ENCODE measurements at places on chromosomes 4 and X.
A peak's percentile ranks its signal among the peaks of the same experiment; 100 is the strongest.

GRCh38 chrX:51614353-51615012 lies 4.2 kb downstream of the CENPVL3 start:
- no peak for DNase-seq

GRCh38 chr4:56654238-56654632 lies 26.9 kb downstream of the HOPX start:
- DNase-seq = peak; percentile 19

DNA sequence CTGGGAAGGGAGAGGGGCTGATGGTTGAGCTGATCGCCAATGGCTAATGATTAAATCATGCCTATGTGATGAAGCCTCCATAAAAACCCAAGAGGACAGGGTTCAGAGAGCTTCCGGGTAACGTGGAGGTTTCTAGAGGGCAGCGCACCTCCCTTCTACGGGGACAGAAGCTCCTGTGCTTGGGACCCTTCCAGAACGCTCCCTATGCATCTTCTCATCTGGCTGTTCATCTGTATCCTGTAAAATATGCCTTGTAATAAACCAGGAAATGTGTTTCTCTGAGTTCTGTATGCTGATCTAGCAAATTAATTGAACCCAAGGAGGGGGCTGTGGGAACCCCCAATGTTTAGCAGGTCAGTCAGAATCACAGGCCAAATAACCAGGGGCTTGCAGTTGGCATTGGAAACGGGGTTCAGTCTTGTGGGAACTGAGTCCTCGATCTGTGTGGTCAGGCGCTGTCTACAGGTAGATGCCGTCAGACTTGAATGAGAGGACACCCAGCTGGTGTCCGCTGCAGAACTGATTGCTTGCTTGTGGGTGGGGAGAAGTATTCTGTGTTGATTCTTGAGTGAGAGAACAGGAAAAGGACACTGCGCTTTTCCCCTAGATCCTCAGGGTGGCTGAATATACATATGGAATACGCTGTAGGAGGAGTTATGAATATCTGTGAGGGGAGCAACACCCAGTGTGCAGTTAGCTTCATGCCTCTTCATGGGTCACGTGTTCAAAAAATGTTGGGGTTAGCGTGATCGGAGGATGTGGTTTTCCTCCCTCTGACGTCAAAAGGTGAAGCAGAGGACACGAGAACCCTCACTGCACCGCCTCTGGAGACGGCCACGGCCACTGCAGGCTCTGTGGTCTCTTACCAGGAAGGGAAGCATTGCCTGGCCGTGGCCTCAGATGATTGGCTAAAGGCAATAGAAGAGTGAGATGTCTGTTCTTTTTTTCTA lies 29.2 kb downstream of the HTT-AS start:
- no peak for DNase-seq

DNA sequence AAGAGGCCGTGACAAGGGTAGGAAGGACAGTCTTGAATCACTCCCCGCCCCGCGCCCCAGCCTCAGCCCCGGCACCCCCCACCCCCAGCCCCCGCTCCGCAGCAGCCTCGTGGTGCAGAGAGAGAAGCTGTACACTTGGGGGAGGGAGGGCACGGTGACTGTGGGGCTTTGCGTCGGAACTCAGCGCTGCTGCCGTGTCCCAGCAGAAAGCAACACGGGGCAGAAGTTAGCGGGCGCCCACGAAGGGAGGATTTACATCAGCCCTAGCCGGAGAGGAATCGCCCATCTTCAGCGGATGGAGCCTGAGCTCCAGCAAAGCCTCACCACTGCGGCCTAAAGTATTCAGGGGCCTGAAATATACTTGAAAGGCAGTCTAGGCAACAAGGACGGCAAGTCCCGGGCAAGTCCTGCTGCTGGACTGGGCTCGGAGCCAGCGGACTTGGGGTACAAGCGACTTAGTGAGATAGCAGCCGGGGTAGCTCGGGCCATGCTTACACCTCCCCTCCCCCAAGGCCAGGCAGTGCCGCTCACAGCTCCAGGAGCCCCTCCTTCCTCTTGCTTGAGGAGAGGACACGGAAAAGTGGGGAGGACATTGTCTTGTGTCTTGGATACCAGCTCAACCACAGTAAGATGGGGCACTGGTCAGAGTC lies 18.5 kb upstream of the OPN1LW start:
- no peak for DNase-seq

DNA sequence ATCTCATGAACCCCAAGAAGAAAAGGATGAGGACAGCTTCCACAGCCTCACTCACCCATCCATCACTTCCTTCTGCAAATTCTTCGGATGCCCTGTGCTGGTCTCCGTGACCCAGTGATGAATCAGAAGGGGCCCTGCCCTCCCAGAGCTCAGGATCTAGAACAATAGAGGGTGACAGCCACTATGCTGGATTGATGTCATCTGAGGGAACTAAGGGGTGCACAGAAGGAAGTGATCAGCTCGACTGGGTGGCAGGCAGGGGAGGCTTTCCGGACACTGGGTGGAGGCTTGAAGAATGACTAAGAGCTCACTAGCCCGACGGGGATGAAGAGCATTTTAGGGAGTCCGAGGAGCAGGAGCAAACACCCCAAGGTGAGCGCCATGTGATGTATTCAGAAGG lies 1.4 kb upstream of the ZNF185 start:
- DNase-seq = no peak

DNA sequence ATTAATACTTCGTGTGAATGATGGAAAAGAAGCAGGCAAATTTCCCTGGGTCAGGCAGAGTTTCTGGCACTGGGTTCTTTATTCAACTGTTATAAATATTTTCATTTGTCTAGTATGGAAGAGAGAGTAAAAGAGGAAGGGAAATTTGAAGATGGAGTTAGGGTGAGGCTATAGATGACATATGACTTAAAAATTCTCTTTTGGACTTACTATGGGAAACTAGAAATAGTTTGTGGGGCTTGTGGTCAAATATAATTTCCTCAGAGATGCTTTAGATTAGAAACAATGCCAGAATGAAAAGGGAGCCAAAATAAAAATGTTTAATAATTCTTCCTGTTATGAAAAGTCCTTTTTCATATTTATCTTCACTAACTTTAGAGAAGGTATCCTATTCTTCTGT lies 103.2 kb downstream of the GC start:
- no peak for DNase-seq

GRCh38 chr4:16431866-16432265 lies 205.6 kb upstream of the TAPT1 start:
- DNase-seq = no peak

GRCh38 chr4:152175586-152175985 lies 360.3 kb downstream of the FBXW7 start:
- DNase-seq = no peak

DNA sequence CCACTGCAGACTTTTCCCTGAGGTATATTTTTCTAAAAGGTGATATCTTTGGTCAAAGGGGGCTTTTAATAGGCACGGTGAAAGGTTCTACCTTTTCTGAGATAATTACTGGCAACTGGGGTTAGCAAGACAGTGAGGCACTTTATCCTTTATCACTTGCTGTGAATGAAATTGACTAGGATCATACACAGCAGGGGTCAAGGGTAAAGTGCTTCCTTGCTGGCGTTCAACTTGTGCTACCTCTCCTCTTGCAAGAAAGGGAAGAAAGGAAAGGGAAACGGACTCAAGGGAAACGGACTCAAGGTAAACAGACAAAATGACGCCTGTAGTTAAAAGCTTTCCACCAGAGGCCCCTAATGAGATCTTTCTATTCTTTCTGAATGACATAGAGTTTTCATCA lies 78.6 kb upstream of the RAPGEF2 start:
- DNase-seq = no peak

GRCh38 chr4:184762100-184762499 lies 28.2 kb upstream of the CENPU start:
- DNase-seq = no peak

GRCh38 chrX:121150217-121150616 lies 102.8 kb downstream of the GLUD2 start:
- no peak for DNase-seq

DNA sequence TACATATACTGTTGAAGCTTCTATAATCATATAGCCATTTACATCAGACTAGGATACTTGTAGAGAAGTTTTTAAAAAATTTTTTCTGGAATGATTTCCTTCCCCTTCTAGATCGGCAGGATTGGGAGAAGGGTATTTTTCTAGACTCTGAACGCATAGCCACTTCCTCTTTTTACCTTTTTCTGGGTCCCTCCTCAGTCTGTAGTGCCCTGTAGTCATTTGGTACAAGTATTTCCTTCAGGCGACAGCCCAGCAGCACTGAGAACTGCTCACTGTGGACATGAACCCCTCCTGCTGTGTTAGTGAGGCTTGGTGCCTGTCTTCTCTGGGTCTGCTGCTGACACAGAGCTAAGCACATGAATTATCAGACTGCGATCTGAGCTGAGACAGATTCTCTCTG lies 255.4 kb downstream of the ARHGAP10 start:
- no peak for DNase-seq

DNA sequence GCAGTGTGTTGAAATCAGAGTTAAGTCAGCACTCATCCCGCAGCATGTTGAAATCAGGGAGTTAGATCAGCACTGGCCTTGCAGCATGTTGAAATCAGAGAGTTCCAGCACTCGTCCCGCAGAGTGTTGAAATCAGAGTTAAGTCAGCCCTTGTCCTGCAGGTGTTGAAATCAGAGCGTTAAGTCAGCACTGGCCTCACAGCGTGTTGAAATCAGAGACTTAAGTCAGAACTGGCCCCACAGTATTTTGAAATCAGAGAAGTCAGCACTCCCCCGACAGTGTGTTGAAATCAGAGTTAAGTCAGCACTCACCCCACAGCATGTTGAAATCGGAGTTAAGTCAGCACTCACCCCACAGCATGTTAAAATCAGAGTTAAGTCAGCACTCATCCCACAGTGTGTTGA lies 10.9 kb upstream of the UVSSA start:
- DNase-seq = no peak

DNA sequence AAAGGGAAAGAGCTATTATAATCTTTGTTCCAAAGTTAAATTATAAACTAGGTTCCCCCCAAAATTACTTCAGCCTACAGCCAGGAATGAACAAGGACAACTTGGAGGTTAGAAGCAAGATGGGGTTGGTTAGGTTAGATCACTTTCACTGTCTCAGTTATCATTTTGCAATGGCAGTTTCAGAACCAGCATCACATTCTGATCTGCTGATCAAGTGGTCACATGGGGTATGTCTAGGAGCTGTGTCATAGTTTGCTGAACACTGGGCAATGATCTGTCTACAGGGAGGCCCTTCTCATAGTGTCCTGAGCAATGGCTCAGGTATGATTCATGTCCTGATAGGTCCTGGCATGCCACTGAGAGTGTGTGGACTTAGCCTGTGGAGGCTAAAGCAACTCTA lies 41.6 kb upstream of the XIAP start:
- no peak for DNase-seq

DNA sequence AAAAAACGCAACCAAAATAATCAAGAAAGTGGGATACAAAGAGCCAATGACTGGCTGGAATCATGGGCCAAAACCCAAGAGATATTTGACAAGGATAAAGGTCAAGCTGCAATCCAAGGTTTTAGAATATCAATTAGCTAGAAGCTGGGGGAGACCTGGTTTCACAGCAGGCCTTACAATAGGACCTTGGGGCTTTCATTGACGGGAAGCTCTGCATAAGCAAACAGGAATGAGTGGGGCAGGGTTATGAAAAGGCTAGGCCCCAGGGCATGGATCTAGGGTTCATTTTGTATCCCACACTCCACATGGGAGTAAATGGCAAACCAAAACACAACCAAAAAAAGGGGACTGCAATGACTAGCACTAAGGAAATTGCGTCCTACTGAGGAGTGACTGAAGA lies 215.3 kb downstream of the HS6ST2 start:
- no peak for DNase-seq

GRCh38 chrX:116290359-116290758 lies 119.8 kb downstream of the AGTR2 start:
- no peak for DNase-seq

- no peak for DNase-seq
These were observed 5.8 kb downstream of the ITM2A start for GRCh38 chrX:79361192-79361870.

GRCh38 chrX:11085305-11085704 lies 25.8 kb upstream of the HCCS start:
- no peak for DNase-seq

DNA sequence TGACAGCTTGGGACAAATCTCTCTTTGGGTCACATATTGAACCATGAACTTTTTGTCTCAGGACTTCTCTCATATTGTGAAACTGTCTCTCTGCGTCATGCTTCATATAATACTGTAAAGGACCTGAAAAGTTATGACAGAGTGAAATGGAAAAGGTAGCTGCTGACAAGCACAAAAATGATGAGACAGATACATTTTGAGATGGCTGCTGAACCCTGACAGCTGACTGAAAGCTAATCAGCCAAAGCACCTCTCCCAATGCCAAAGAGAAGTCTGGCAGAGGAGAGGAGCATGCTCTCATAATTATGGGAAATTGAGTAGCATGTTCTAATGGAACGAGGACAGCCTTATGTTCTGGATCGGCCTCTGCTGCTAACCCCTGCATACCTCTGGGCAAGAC lies 873.4 kb upstream of the ADGRL3 start:
- no peak for DNase-seq

- no peak for DNase-seq
These were observed 13.7 kb downstream of the LINC00632 start for GRCh38 chrX:140723121-140723715.

- DNase-seq = no peak
These were observed 45.8 kb upstream of the ITM2A start for GRCh38 chrX:79412972-79413371.

DNA sequence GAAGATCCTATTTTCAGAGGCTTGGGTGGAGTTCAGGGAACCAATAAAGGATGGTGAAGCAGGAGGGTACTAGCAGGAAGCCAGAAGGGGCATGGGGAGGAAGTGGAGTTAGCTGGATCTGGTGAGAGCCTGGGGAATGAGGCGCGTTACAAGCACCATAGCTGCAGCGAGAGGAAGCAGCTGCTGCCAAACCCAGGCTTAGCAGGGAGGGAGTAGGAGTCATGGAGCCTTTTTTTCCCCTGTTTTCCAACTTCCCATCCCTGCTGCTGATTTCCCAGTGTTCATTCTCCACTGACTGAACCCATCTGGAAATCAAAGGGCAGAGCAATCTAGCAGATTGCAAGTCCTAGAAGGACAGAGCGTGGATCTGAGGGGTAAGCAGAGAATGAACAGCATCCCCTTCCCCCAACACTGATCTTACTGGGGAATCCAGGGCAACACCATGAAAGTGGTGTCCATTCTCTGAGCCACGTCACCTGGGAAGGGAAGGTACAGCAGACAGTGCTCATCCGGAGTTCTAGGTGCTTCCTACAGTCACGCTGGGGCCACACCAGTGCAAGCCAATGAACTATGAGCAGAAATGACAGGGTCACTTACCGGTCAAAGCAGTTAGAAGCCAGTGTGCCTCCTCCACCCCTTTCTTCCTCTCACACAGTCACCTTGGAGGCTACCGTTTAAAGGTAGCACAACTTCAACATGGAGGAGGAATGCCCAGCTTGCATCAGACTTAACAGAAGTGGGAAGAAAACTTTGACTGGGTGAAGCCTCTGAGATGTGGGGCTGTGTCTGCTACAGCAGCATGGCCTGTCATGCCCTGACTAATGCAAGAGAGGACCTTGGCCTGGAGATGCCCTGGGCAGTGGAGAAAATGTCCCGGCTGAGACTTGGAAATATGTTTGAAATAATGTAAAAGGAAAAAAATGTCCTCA lies 36.7 kb downstream of the SMIM20 start:
- DNase-seq = no peak

DNA sequence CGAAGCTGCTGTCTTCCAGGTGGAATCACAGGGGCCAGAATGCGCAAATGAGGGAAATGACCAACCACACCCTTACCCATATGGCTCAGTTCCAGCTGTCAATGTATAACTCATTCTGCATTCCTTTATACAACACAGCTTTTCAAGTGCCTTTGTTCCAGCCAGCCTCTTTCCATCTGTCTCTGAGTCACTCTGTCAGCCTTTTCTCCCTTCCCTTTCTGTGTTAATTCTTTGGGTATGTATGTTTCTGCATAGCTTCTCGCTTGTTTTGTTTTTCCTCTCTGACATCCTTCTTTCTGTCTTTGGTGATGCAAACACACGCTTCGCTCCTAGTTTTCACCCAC lies 54.5 kb downstream of the RS1 start:
- DNase-seq = no peak
